ENCODE measurements at places on chromosomes 12 and 14.
A peak's percentile ranks its signal among the peaks of the same experiment; 100 is the strongest.

DNA sequence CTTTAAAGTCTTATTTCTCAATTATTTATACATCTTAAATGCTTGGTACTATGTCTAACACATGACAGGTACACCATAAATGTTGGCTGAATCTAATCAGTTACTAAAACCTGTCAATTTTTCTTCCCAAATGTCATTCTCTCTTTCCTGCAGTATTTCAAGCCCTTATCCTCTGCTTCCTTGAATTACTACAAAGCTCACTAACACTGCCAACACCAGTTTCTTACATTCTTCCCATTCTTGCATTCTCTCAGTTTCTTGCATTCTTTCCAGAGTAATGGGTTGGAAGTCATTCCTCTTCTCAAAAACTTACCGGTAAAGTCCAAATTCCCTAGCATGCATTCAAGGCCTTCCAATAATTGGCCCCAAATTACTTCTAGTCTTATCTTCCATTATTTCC, 9.6 kb upstream of the SMARCC2 start:
- DNase-seq, result no peak

GRCh38 chr12:124681779-124682391, 114.5 kb upstream of the NCOR2 start:
- DNase-seq, result no peak

DNA sequence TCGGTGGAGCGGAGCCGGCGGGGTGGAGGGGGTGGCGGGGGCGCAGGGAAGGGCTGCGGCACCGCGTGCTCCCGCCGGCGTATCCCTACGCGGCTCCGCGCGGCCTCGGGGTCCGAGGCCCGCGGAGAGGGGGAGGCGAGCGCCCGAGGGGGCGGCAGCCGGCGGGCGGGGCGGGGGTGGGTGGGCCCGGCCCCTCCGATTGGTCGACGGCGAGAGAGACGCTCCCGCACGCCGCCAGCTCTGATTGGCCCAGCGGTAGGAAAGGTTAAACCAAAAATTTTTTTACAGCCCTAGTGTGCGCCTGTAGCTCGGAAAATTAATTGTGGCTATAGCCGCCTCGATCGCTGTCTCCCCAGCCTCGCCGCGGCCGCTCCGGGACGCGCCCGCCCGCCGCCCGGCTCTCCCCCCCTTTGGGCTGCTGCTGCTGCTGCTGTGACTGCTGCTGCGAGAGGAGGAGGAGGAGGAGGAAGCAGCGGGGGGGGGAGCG, at the start of gene FOXG1:
Gene FOXG1, plus strand, starts transcription at position 319 of the 487 bp plus-strand sequence. CDS start 493 bp downstream, outside the sequence.
- DNase-seq, result no peak

GRCh38 chr12:119666900-119667576, 895 bp upstream of the PRKAB1 start:
- DNase-seq, result no peak

DNA sequence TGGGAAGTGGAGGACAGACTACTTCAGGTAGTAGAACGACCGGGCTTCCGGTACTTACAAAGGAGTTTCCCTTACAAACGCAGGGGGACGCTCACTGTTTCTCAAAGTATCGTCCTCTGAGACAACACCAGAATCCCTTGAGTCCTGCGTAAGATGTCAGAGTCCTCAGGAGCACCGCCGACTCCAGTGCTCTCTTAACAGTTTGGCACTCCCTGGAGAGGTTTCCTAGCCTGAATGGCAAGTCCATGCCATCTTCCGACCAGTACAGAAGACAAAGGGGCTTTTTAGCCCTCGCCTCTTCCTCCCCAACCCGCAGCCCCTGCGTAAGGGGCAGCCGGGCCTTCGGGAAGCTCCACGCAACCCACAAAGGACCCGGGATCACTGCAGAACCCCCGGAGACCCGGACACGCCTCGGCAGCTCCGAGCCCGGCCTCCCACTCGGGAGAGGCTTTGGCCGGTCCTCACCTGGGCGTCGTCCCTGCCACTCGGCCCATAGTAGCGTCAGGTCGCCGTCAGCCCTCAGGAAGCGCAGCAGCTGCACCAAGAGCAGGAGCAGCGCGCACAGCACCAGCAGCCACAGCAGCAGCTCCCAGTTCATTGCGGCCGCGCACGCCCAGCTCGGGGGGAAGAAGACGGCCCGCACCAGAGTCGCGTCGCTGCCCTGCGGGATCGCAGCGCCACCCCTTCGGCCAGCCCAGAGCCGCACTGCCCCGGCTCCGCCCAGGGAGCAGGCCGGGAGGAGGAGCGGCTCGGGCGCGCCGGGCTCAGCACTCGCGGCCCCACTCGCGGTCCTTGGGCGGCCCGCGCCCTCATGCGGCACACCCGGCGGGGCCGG, at the start of gene DHRS7:
Gene DHRS7, minus strand, starts transcription at position 687 of the 835 bp plus-strand sequence. Its CDS starts 89 bp downstream, at position 598.
- peak; percentile 52 for DNase-seq

- DNase-seq, result no peak
Observed at GRCh38 chr14:32012062-32012461, 65.0 kb upstream of the ARHGAP5 start.

GRCh38 chr14:104870368-104871144, 5.5 kb downstream of the CEP170B start:
- DNase-seq, result peak; percentile 44

GRCh38 chr12:105783983-105784947, 354.5 kb downstream of the NUAK1 start:
- no peak for DNase-seq

- DNase-seq, result no peak
Observed at GRCh38 chr14:36516719-36517241, 3.3 kb downstream of the NKX2-1 start.

GRCh38 chr14:75125617-75126016, 1.2 kb downstream of the NEK9 start:
- DNase-seq, result no peak

DNA sequence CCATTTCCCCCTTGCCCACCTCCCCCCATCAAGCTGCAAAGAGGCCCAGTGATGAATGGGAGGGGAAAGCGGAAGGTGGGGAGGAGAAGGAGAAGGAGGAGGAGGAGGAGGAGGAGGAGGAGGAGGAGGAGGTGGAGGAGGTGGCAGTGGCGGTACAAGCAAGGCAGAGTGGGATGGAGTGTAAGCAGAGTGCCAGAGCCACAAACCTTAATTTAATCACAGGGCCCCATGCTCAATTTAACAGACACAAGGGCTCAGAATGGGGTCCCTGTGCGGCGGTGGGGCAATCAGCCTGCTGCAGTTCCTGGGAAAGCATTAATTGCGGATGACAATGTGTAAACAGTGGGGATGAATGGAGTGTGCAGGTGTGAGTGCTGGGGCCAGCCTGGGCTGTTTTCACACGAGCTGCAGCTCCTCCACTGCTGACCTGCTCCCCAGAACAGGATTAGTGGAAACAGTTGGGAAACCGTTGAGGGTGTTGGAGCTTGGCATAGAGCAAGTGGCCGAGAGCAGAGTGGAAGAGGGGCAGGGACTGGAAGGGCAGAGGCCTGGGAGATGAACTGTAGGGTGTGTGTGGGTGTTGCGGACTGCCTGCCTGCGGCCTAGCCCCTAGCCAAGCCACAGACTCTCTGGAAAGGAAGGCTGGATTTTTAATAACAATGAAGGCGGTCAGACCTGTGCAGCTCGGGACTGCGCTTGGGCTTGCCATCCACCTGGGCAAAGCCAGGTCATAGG, 36.4 kb upstream of the SMOC1 start:
- DNase-seq, result no peak

- peak; percentile 53 for DNase-seq
Observed at GRCh38 chr12:68675101-68675842, 11.5 kb upstream of the NUP107 start.

- DNase-seq, result no peak
Observed at GRCh38 chr14:82447586-82447985, 913.9 kb upstream of the SEL1L start.

DNA sequence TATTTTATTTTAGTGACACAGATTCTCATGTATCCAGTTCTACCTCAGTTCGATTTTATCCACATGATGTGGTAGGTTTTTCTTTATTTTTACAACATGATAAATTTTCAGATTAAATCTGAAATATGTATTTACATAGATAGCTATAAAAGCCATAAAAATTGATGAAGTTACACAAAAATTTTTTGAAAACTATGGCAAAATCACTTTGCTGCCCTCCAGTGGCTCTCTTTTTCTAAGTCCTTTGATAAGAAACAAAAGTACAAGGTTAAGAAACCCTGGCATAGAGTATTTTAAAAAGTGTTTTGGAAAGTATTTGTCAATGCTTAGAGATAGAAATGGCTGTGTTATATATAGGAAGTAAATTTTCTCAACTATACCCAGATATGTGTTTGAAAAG, 104.2 kb downstream of the PCNX1 start:
- no peak for DNase-seq

DNA sequence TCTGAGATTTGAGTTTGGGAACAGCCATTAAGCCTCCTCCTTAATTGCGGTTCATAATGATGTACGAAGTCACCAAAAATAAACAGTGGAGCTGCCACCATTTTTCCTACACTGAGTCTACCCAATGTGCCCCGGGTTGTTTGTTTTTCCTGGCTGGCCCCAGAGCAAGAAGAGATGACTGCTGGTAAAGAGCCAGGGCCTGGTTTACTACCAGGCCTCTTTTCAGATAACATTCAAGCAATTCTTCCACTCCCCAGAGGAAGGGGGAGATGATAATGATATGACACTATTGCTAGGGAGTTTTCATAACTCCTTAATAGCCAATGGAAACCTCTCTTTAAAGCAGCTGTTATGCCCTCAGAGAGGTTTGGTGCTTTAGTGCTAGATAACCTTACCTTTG, 42.3 kb downstream of the BRAP start:
- no peak for DNase-seq

- no peak for DNase-seq
Observed at GRCh38 chr12:103806803-103807202, 34.2 kb downstream of the NT5DC3 start.

DNA sequence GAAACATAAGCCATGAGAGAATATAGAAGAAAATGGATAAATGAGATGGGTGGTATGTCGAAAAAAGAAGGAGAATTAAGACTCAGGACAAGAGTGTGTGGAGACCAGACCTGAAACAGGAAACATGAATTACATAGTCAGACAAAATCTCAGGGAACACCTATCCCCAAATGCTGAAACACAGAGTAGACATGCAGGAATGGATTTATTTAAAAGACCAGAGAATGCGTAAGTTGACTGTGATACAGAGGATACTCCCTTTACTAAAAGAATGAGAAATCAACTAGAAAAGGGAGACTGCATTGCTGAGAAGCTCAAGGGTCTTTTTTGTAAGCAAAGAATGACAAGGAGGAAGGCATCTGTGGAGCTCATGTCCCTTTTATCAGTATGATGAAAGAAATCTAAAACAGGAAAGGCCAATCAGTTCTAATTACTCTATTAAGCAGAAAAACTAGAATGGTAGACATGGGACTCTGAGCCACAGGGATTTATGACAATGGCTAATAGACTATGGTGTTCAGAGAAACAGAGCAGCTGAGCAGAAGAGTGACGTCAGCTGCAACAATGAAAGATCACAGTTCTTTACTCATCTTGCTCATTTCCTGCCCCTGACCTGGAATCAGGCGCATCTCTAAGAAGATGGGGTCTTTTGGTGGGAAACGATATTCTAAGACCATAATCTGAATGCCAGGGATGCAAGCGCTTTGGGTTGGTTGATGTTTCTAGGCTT, 138.9 kb upstream of the DHRS4 start:
- DNase-seq, result no peak

- no peak for DNase-seq
Observed at GRCh38 chr12:40622246-40622838, 69.9 kb upstream of the CNTN1 start.

Measured in activated CD8-positive, alpha-beta memory T cell treated with anti-CD3 and anti-CD28 coated beads for 1 hour (primary cell).